ENCODE measurements at places on chromosomes 1 and 21.

GRCh38 chr1:26060832-26061574, 6.4 kb downstream of the TRIM63 start:
- no peak for DNase-seq

GRCh38 chr1:25890239-25891034, 14.9 kb upstream of the PAQR7 start:
- DNase-seq: no peak

- DNase-seq: no peak
Measured at GRCh38 chr1:44303532-44303931, 51.5 kb downstream of the ERI3 start.

- no peak for DNase-seq
Measured at GRCh38 chr1:16612332-16613172, 812 bp downstream of the NBPF1 start.

DNA sequence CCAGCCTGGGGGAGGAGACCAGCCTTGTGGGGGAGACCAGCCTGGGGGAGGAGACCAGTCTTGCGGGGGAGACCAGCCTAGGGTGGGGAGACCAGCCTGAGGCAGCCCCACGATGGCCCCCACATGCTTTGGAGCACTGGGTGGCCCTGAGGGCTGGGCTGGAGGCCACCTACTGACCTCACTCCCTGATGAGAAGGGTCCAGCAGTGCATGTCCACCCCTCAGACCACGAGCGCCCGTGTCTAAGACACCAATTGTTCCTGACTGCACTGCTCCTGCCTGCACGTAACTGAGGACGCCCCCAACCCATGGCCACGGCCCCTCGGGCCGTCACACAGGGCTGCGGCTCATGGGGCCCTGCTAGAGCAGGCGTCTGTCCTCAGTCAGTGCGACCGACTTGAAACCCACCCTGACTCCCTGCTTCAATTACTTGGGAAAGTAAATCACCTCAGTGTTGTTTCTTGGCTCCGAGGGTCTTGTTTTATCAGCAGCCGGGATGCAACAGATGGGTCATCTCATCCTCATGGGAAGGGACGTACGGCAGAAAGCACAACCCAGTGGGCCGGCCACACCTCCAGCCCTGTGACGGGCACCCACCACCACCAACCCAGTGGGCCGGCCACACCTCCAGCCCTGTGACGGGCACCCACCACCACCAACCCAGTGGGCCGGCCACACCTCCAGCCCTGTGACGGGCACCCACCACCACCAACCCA, at the start of gene SPATC1L:
TSS of gene SPATC1L (minus strand) at position 550 of the 715 bp plus-strand sequence. CDS start 1,643 bp downstream, outside the sequence.
- DNase-seq: peak; percentile 39

- no peak for DNase-seq
Measured at GRCh38 chr21:35377505-35378090, 328.5 kb upstream of the RUNX1 start.

DNA sequence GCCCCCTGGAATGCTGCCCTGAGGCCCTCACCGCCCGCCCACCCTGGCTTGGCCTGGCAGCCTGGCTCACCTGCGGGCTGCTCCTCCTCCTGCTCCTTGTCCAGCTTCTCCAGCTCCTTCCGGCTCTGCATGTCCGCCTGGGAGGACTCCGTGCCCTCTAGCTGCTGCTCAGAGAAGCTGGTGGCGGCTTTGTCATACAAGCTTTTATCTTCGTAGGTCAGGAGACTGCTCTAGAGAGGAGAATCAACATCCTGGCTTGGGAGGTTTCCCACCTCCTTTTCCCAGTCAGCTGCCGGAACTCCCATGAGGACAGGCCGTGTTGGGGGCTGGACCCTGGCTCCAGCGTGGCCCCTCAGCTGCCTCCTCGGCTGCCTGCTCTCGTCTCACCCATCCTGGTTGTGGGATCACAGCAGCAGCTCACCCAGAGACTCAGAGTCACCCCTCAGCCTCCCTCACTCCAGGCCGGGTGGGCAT, 36.6 kb upstream of the TMEM52 start:
- no peak for DNase-seq

- DNase-seq: no peak
Measured at GRCh38 chr1:114547076-114547475, 34.3 kb downstream of the BCAS2 start.

DNA sequence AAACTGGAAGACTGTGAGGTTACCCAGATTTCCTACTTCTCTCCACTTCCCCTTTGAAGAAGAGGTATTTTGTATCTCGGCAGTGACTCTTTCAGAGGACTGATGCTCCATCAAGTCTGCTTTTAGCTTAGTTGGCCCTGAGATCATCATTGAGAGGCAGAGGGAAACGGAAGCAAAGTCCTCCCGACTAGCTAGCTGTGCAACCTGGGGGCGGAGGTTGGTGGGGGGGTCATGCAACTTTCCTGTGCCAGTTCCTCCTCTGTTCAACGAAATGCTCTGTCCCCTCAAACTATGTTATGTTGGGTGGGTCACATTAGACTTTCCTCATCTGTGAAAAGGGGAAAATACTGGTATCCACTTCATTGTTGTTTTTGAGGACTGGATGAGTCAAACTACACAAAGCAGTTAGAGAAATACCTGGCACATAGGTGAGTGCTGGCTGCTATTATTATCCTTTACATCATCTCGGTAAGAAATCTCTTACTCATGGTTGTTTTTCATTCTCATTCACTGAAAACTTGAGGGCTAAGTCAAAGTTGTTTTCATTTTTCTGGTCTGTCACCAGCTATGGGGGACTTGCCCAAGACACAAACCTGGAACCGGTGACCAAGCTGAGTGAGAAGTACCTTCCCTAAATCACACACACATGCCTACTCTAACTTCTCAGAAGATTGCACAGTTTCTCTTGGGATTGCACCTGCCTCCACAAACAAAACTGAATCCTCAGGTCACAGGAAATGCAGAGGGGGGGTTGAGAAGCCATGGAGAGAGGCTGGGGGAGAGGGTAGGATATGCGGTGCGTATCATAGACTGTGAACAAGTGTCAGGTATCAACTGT, 83.3 kb downstream of the ABCA4 start:
- no peak for DNase-seq

DNA sequence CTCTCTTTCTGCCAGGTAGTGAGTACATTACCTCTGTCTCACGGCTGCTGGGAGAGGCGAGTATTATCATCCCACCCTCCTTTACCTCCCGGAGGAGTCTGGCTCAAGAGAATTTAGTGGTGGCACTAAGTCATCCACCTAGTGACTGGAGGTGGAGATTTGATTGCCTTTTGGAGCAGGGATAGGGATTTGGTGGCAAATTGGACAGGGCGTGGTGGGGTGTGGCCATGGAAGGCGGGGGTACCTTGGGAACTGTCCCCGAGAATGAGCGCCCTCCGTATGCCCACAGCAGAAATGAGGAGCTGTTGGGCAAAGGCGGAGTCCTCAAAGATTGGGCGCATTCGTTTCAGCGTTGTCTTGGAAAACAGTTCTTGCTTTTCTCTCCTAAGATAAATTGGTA, 32.1 kb upstream of the HMGN1 start:
- DNase-seq: no peak

GRCh38 chr1:20626524-20626923, 6.7 kb upstream of the PINK1 start:
- DNase-seq: no peak

Data from GM12878 (cell line).